ENCODE measurements at places on chromosomes 7 and 10.
A peak's percentile ranks its signal among the peaks of the same experiment; 100 is the strongest.

GRCh38 chr7:95776561-95777185 is 4.3 kb downstream of the DYNC1I1 start:
- H3K27ac ChIP-seq, result no peak overlapping the region
- H3K4me3 ChIP-seq, result no peak overlapping the region
- no peaks in the 10 kb centered on the region for H3K4me1 ChIP-seq
- no peaks in the 10 kb centered on the region for H3K27me3 ChIP-seq

DNA sequence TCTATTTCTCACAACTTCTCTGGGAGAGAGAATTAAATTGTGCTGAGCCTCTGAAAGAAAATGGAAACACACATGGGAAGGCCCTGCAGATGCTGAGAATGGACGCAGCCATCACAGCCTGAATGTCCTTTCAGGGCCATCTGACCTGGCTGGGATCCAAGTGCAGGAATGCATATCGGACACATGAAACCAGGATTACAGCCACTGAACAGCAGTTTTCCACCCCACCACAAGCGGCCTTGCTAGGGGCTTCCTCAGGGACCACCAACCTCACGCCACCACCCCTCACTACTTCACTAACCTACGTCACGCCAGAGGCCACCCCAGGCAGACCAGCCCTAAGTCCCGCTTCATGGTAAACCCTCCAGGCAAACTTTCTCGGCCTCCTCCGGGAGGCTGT is 103.3 kb downstream of the DIP2C start:
- H3K4me3 ChIP-seq, result no peak overlapping the region
- no peak overlapping the region for H3K27ac ChIP-seq
- no peaks in the 10 kb centered on the region for H3K36me3 ChIP-seq

DNA sequence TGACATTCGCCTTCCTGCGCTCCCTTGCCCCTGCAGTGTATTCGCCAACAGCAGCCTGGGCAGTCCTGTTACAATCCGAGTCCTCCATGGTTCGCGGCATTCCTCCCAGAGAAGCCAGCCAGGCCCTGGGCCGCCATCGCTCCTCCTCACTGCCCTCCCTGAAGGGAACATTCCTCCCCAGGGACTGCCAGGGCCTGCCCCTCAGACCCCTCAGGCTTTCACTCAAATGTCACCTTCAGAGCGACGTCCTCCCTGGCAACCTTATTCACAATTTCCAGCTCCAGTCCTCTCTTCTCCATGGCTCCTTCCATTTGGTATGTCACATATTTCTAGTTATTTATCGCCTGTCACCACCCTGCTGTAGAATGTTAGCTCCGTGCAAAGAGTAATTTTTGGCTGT is 17.4 kb downstream of the ADAMTS14 start:
- H3K36me3 ChIP-seq, result no peaks in the 10 kb centered on the region
- no peak overlapping the region for H3K4me3 ChIP-seq
- H3K4me1 ChIP-seq, result peaks cover 4% of the 10 kb centered on the region
- H3K27me3 ChIP-seq, result no peaks in the 10 kb centered on the region
- no peak overlapping the region for H3K27ac ChIP-seq

DNA sequence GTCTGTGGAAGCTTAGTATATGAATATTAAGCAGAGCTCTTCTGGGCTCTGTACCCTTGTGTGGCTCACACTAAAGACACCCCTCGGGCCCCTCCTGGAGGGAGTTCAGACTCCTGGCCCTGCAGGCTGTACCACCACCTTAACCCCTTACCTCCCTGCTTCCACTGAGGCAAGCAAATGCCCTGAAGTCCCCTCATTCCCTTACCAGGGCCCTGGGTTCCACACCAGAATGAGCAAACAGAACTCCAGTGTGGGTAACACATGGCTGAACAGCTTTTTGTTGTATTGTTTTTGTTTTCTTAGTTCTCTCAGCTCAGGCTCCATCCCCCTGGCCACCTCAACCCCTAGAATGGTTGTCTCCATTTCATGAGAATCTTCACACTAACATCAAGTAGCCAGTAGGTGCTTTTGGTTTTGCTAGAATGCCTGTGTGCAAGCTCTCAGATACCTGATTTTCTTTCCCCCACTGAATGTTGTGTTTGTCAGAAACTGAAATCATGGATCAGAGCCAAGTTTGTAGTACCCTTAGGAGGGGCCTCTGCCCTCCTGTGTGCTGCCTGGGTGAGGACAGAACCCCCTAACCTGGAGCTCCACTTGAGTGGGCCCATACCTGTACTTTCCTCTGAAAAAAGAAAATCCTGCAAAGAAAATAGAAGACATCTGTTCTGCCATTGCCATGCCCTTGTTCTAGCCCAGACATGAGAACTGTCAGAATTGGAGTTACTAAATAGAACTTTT is 2.8 kb upstream of the WAPL start:
- no peaks in the 10 kb centered on the region for H3K27me3 ChIP-seq
- peak overlapping the region; percentile 95 for H3K27ac ChIP-seq
- H3K36me3 ChIP-seq, result no peaks in the 10 kb centered on the region
- peaks cover 38% of the 10 kb centered on the region for H3K4me1 ChIP-seq
- DNase-seq, result no peak

Measured in gastrocnemius medialis (tissue), 4 donors.